ENCODE measurements at places on chromosomes 1 and 21.

GRCh38 chr1:158037866-158038359, 44.5 kb downstream of the KIRREL1 start:
- peak; percentile 75 for DNase-seq

GRCh38 chr1:230301822-230302221, 124.3 kb downstream of the PGBD5 start:
- DNase-seq: no peak

DNA sequence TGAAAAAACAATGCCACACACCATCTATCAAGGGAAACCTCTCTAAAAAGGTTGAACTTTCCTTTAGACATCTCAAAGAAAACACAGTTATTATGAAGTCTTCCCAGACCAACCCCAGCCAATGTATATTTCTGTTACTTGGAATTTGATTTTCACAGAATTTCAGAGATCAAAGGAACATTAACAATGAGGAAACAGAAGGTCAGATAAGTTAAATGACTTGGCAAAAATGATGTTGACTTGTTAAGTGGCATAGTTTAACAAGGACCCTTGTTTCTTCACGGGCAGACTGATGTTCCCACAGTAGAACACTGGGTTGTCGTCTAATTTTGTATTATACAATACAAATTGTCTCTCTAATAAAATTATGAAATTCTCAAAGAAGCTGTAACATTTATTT, 29.0 kb downstream of the NME7 start:
- no peak for DNase-seq

GRCh38 chr1:222465211-222466041, 82.5 kb downstream of the HHIPL2 start:
- DNase-seq: peak; percentile 97

DNA sequence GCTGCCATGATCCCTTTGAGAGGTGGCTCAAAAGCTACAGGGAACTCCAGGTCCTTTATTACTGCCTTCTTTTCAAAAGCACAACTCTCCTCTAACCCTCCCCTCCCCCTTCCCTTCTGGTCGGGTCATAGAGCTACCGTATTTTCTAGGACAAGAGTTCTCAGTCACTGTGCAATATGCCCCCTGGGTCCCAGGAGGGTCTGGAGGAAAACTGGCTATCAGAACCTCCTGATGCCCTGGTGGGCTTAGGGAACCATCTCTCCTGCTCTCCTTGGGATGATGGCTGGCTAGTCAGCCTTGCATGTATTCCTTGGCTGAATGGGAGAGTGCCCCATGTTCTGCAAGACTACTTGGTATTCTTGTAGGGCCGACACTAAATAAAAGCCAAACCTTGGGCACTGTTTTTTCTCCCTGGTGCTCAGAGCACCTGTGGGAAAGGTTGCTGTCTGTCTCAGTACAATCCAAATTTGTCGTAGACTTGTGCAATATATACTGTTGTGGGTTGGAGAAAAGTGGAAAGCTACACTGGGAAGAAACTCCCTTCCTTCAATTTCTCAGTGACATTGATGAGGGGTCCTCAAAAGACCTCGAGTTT, 3.1 kb downstream of the BTG2 start:
- no peak for DNase-seq

GRCh38 chr1:107450899-107451664, 310.2 kb downstream of the NTNG1 start:
- DNase-seq: no peak

GRCh38 chr1:154442006-154442740, 37.0 kb downstream of the IL6R start:
- peak; percentile 75 for DNase-seq

DNA sequence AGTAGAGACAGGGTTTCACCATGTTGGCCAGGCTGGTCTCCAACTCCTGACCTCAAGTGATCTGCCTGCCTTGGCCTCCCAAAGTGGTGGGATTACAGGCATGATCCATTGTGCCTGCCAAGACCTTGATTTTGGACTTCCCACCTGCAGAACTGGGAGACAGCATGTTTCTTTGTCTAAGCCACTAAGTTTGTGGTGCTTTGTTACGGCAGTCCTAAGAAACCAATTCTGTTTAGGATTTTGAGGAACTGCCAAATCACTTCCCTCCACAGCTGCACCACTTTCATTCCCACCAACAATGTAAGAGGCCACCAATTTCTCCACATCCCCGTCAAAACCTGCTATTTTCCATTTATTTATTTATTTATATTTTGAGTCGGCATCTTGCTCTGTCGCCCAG, 46.1 kb downstream of the CHAF1B start:
- no peak for DNase-seq

DNA sequence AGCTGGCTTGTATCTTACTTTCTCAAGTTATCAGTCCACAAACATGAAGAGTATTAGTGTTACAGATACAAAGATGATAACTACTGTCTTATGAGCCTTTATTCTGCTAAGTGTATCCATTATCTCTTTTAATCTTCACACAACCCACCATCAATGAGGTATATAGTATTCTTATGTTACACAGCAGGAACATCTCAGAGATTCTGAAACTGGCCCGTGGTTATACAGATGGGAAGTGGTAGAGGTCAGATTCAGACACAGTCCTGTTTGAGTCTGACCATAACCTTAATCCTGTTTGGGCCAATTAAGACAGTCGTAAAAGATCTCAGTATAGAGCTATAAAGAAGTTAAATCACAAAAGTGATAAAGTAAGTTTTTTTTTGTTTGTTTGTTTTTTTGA, 5.1 kb upstream of the TMEM269 start:
- no peak for DNase-seq

- no peak for DNase-seq
Observed at GRCh38 chr1:4327142-4327541, 327.3 kb upstream of the AJAP1 start.

DNA sequence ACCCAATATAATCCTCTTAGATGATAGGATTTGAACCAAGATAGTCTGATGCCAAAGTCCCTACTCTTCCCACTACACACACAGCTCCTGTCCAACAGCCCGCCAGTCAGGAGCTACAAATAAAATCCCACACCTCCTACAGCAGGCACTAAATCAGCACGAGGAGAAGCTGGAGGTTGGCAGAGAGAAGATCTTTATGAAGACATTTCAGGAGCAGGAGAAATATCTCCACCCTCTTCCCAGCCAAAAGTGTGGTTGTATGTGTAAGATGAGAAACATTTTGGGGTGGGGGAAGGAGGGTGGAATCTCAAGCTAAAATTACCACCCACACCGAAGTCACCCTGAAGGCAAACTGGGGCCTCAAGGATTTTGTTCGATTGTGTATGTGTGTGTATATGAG, 54.5 kb downstream of the PLXNA2 start:
- no peak for DNase-seq

DNA sequence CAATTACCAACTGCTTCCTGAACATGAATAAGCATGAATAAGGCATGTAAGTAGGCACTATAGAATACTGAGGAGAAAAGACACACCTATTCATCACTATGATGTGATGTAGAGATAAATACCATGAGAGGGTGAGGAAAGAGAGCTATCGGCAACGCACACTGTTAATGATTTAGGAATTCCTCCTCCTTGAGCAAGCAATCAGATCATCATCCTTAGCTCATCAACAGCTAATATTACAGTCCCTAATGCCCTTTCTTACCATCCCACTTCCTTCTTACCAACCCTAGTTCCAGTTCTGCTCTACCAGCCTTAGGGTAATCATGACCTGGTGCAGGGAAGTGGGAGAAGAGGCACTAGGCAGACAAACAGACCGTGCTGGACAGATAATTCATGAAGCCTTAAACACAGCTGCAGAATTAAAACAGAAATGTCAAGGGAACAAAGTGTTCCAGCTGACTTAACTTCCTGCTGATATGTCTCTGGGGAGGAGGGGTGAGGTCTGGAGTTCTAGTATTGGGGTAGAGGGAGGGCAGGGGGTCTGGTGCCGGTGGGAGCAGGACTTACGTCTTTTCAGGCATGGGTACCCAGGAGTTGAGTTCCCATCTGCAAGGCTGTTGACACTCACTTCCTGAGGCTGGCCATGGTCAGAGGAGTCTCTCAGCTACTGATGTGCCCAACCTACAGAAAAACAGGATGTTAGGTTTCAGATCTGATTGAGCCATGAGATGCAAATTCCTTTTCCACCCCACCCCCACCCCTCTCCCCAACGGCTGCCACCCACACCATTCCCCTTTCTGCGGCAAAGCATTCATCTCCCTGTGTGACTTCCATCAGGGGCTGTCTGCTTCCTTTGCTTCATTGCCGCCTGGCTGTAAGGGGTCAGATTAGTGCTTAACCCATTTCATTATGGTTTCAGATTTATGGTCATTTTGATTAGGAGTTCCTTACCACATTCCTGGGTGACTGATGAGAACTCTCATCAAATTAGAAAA, 12.6 kb upstream of the RCSD1 start:
- peak; percentile 34 for DNase-seq

DNA sequence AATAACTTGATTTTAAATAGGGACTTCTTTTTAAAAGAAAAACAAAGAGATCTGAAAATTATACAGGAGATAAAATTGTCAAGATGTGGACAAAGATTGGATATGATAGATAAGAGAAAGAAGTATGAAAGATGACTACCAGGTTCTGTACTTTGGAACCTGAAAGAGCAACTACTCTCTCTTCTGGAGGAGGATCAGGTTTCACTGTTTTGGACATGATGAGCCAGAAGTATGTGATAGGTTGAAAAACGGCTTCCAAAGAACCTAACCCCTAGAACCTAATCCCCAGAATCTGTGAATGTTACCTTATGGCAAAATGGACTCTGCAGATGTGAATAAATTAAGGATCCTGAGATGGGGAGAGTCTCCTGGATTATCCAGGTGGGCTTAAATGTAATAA, 26.2 kb downstream of the RSBN1 start:
- no peak for DNase-seq

DNA sequence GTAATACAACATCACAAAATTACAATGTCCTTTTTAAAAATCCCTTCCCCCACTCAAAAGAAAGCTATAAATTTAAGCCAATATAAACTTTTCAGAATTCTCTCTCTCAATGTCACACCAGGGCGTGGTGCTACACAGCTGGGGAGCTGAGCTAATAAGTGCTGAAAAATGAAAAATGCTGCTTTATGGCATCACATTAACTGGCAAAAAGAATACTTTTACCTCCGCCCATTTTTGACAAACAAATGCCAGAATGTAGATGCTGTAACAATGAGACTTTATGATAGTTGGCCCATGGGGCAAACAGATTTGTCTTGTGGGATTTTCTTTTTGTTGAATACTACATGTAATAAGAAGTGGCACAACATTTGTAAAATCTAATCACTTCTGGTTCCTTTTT, 12.7 kb upstream of the LYPLAL1 start:
- no peak for DNase-seq

DNA sequence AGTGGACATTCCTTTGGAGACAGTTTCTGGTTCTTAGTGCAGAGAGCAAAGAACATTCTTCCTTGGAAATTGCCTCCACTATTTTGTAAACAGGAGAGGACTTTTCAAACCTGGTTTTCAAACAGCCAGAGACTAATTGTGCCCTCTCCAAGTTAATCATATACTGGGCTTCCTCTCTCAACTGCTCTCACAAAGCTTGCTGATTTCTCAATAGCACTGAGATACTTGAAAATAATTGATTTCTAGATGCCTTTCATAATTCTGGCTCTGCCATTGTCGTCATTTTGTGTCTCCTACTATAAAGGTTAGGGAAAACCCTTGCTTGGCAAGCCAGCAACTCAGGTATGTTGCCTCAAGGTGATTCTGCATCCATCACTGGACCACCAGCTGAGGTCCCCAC, 56.0 kb downstream of the KCNJ15 start:
- no peak for DNase-seq

- no peak for DNase-seq
Observed at GRCh38 chr1:180935326-180936109, 22.8 kb downstream of the KIAA1614 start.

- DNase-seq: no peak
Observed at GRCh38 chr1:198206292-198206691, 49.5 kb downstream of the NEK7 start.

GRCh38 chr1:114585231-114585630, 3.8 kb upstream of the BCAS2 start:
- DNase-seq: no peak

- peak; percentile 41 for DNase-seq
Observed at GRCh38 chr1:94955767-94956632, 29.1 kb upstream of the CNN3 start.

DNA sequence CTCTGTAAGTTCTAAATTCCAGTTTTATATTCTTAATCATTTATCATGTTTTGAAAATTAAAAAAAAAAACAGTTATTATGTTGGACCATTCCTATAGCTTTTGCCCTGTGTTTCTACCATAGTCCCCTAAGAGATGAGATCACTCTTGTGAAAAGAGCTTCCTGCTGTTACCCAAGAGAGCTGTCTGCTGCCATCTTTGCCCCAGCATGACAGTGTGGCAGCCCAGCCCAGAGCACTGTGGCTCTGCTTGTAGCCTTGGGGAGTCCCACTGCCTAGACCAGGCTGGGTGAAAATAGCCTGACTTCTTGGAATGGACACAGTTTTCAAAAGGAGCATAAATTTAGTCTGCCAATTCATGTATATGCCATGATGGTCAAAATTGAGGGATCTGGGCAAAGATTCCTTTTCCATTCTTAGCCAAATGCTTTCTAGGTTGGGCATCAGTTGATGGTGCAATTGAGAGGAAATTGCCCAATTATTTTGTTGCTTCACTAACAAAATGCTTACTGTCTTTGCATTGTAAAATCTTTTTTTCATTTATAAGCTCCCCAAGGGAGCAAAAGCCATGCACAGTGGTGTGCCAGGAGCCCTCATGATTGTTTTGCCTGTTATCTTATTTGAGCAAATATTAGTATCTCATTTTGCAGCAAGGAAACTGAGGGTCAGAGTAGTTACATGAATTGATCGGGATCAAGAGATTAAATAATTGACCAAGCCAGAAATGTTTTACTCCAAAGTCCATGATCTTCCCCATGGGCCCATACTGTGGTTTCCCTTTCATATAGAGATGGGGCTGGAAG, 72.8 kb downstream of the ETS2 start:
- DNase-seq: no peak

DNA sequence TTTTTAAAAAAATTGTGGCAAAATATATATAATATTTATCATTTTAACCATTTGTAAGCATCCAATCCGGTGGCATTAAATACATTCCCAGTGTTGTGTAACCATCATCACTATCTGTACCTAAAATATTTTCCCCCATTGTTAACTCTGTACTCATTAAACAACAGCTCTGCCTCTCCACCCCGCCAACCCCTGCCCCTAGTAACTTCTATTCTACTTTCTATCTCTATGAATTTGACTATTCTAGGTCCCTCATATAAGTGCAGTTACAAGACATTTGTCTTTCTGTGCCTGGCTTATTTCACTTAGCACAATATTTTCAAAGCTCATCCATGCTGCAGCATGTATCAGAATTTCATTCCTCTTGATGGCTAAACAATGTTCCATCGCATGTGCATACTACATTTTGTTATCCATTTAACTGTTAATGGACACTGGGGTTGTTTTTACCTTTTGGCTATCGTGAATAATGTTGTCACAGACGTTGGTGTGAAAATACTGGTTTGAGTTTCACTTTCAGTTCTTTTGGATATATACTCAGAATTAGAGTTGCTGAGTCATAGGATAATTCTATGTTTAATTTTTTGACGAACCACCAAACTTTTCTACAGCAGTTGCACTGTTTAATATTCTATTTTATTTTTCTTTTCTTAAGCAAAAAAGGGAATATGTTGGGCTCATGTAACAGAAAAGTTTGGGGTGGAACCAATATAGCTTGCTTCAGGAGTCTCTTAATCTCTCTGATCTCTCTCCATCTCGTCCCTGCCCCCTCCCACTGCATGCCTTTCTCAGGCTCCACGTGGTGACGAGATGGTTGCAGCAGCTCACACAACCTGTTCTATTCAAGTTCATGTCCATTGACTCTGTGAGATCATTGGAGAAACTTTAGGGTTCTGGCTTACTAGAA, 25.2 kb upstream of the RCAN1 start:
- DNase-seq: peak; percentile 35

Measured in mesenchymal stem cell (in vitro differentiated cells and primary cell).